CD4-positive, alpha-beta T cell treated with Interleukin-17A for 1 hour (primary cell): ENCODE measurements at places on chromosomes 3 and 15.

DNA sequence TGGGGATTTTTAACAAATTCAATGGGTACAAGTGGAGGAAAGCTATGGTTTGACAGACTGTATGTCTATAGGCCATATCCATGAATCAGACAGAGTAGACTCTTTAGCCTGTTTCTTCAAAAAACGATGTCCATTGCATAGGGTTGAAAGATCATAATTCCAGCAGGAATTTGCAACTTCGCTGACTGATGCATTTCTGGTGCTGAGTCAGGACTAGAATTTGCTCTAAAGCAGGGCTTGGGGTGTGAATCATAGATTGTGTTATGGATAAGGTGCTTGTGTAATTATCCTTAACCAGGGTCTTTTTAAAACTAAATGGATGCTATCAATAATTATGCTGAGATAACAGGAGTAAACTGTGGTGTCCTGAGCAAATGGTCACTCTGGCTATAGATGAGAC, 200.4 kb upstream of the TBC1D5 start:
- DNase-seq = no peak

- DNase-seq = no peak
Measured at GRCh38 chr15:35067496-35068347, 17.4 kb downstream of the NANOGP8 start.

DNA sequence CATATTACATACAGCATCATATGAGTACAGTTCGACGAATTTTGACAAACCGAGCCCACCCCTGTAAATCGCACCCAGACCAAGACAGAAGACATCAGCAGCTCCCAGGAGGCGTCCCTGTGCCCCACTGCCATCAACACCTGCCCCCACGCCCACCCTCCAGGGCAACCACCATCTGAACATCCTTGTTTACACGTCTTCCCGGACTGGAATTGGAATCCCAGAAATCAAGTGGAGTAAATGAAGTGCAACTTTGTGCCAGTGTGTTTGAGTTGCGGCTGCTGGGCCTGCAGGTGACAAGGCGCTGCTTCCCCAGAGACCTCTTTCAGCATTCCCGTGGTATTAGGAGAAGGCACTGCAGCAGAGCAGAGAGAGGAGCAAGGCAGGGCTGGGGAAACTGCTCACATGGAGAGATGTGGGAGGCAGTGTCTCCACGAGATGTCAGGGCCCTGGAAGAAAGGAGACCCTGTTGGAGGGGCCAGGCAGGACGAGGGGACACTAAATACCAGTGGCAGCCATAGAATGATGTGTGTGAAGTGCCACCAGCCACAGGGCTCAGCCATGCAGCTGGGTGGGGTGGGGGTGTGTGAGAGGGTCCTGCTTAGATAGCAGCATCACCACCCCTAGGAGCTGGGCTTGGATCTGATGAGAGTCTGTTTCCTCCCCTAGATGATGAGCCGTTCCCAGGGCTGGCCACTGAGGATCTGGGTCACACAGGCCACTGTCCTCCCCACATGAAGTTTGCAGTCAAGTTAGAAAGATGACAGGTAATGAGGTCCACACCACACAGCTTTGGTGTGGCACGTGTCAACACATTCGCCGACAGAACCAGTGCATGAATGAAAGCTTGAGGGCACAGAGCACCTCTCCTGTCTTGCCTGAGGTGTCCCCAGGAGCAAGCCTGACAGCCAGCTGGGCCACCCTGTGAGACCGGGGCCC, 33.4 kb upstream of the PCSK6 start:
- no peak for DNase-seq

DNA sequence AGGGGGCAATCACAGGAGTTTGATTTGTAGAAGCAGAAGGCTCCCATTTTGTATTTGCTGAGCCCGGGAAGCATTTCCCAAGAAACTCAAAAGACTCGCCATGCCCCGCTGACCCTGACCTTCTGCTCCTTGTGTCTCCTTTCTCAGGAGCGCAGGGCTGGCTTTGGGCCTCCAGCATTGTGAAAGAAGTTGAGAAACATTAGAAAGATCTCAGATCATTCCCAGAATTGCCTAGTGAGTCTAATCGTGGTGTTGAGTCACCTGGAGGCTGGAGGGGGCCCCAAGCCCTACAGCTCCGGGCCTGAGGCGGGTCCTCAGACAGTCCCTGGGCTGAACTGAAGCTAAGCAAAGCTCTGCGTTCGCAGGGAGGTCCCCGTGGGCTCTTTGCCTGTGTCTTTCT, 10.9 kb upstream of the PIGZ start:
- DNase-seq = no peak

- no peak for DNase-seq
Measured at GRCh38 chr15:40929660-40930429, 705 bp downstream of the DLL4 start.

GRCh38 chr3:38404286-38404685, 49.4 kb upstream of the ACVR2B start:
- DNase-seq = no peak

- peak; percentile 38 for DNase-seq
Measured at GRCh38 chr3:170961616-170962400, 53.4 kb upstream of the EIF5A2 start.

DNA sequence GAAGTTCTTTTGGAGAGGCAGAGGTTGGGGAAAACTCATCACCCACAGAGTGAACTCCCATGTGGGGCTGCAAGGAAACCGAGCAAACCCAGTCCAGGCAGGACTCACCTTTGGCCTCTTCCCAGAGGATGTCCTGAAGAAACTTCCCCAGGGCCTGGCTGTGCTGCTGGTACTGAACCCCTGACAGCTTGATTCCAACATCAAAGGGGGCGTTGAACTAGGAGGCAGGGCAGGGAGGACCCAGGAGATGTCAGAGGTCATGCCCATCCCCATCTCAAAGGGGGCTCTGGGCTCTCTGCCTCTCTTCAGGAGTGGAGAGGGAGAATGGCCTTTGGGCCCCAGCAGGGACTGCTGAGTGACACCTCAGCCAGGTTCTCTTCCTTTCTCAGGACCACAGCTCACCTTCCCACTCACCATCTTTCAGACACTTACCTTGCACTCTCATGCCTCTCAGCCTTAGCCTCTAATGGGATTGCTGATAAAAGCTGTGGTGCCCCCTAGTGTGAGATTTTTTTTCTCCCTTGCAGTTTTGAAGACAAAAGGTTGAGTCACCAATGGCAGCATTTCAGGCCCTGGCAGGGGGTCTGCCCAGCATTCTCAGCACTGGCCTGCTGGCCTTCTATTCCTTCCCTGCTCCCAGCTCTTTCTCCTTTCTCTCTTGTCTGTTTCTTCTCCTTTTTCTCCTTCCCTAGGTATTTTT, 6.0 kb downstream of the GHRL start:
- peak; percentile 70 for DNase-seq

DNA sequence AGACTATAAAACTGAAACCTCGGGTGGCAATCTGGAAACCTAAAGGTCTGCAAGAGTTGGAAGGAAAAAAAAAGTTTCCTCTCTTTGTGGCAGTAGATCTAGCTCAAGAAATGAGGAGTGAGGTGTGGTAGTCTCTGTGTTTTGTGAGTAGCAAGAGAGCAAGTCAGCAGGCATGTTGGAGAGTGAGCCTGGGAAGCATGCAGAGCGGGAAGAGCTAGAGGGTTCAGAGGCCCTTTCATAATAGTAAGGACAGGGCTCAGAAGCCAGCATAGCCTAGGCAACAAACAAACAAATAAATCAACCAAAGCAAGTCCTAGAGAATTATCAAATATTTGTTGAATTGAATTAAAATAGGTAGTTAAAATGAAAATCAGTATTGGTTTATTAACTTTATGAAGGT, 189.7 kb upstream of the CBLB start:
- DNase-seq = no peak

GRCh38 chr3:102036017-102036416, 186.7 kb downstream of the NFKBIZ start:
- DNase-seq = no peak

GRCh38 chr3:98914210-98915080, 12.9 kb upstream of the DCBLD2 start:
- no peak for DNase-seq

- DNase-seq = no peak
Measured at GRCh38 chr3:193836511-193836910, 243.5 kb downstream of the OPA1 start.

- DNase-seq = no peak
Measured at GRCh38 chr15:42083916-42084315, 10.4 kb downstream of the PLA2G4D start.

GRCh38 chr3:77055841-77056341, 16.0 kb downstream of the ROBO2 start:
- no peak for DNase-seq

DNA sequence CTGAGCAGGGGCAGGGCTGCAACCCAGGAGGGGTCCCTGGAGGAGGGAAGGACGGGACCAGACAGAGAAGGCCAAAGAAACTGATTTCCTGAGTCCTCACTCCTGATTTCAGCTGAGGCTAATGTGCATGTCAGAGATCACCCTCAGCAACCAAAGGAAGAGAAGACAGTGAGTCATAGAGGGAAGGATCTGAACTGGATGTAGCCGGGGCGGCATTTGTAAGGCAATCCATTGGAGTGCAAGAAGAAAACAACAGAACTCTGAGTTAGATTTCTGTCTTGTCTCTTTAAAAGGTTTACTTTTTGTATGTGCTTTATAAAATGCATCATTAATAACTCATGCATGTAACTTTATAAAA, 105.3 kb upstream of the AGBL1 start:
- no peak for DNase-seq

DNA sequence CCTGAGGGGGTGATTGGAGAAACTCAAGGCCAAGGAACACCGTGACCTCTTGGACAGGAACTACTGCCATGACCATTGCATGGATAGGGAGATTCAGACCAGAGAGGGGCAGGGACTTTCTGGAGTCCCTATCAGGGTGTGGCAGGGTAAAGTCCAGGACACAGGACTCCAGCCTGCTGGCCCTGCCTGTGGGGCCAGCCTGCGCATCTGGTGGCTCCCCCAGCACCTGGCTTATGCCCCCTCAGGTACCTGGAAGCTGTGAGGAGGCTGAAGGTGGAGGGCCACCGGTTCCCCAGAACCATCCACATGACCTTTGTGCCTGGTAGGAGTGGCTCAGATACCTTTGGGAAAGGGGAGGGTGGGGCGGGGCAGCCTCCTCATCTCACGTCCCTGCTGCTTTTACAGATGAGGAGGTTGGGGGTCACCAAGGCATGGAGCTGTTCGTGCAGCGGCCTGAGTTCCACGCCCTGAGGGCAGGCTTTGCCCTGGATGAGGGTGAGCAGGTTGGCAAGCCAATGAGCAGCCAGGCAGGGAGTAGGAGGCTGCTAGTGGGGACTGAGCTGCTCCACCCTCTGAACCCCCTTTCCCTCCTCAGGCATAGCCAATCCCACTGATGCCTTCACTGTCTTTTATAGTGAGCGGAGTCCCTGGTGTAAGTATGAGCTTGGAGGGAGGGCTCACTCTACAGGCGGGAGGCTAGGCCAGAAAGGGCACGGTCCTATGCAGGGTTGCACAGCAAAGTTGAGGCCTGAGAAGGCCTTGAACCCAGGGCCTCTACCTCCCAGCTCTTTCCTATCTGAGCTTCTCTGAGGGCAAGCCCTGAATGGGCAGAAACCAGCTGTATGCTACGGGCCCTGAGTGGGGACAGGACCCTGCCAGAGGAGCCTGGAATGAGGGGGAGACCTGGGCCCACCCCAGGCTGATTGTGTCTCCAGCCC, 2.9 kb downstream of the ACY1 start:
- DNase-seq = no peak

GRCh38 chr3:135753506-135753905, 212.0 kb upstream of the PPP2R3A start:
- DNase-seq = no peak

DNA sequence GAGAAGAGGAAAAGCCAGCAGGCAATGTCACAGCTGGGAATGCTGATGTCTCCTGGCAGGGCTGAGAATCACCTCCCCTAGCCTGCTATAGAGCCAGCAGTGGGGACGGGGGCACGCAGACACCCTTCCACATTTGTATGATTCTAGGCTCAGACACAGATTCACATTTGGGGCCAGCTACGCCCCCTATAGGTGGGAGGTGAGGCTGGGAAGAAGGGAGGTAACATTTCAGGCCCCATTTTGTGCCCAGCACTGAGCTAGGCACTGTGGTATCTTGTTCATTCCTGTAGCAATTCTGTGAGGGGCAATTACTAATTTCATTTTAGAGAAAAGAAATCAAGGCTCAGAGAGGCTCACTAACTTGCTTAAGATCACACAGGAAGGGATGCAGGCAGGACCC, 15.9 kb upstream of the ACAD9 start:
- DNase-seq = no peak

GRCh38 chr3:83226751-83227150, 1465.3 kb upstream of the GBE1 start:
- DNase-seq = no peak

DNA sequence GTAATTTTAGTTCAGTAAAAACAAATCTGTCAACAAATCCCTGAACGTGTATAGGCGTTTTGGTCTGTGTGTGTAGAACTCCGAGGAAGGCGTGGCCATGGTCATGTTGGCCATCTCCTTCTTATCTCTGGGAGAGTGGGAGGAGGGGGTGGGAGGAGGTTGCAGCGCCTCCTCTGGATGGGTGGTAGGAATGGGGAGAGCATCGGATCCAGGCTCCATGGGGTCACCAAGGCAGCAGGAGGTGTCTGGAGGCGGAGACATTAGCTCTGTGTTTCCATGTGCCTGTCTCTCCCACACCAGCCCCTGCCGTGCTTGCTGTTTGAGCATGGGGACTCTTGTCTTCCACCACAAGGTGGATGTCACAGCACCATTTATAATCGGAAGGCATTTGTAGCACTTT, 34.5 kb upstream of the TRPM1 start:
- no peak for DNase-seq

GRCh38 chr3:143172795-143173145, 53.2 kb downstream of the CHST2 start:
- DNase-seq = no peak
